RWPE1 (cell line): ENCODE measurements at places on chromosomes 2 and 18.

DNA sequence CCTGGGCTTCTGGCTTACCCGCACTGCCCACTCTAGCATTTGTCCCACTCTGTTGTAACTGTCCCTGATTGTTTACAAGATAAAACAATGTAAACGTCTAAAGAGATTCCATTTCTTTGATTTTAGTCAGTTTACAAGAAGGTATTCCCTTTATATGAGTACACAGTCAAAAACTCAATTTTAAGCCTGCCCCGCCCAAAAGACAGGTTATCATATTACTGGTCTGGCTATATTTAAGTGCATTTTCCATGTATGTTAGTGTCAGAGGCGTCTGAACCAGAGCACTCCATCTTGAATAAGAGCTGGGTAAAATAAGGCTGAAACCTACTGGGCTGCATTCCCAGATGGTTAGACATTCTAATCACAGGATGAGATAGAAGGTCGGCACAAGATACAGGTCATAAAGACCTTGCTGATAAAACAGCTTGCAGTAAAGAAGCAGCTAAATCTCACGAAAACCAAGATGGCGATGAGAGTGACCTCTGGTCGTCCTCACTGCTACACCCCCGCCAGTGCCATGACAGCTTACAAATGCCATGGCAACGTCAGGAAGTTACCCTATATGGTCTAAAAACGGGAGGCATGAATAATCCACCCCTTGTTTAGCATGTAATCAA lies 15.0 kb downstream of the GPR45 start:
- no peak for DNase-seq

- DNase-seq, result no peak
Measured at GRCh38 chr2:126627643-126628042, 28.3 kb upstream of the GYPC start.

GRCh38 chr2:212360068-212360460 lies 178.5 kb downstream of the ERBB4 start:
- DNase-seq, result no peak

DNA sequence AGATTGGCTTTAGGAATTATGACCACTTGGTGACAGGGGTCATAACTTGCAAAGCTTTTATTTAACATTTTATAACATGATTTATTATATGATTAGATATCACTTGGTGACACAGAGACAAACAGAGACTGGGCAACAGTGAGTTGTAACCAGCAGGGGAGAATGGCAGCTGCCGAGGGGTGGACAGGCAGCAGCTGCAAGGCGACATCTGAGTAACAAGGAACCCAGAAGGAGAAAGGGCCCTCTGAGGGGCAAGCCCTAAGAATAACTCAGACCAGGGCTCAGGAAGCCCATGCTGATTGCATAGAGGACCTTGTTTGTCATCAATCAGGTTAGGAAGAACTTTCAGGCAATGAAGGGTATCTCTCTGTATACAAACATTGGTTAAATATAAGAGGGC lies 339.9 kb upstream of the SOX11 start:
- DNase-seq, result no peak

DNA sequence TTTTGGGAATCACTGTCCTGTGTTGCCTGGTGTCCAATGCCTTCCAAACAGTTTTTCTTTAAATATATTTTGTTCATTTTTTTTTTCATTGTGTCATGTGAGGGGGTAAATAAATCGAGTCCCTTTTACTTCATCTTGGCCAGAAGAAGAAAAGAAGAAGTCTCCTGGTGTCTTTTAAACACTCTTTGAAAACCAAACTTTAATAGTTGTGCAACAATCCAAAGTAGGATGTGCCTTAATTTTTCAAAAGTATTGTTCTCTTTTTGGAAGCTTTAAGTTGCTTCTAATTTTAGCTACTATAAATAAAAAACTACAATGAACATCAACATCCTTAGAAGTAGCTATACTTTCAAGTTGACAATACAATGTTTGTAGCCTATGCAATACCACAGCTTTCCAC lies 154.9 kb downstream of the ATAD2B start:
- DNase-seq, result no peak

GRCh38 chr2:109257653-109258052 lies 128.6 kb downstream of the SH3RF3 start:
- no peak for DNase-seq

- DNase-seq, result peak; percentile 1
Measured at GRCh38 chr2:205051417-205051816, 506.1 kb downstream of the PARD3B start.

DNA sequence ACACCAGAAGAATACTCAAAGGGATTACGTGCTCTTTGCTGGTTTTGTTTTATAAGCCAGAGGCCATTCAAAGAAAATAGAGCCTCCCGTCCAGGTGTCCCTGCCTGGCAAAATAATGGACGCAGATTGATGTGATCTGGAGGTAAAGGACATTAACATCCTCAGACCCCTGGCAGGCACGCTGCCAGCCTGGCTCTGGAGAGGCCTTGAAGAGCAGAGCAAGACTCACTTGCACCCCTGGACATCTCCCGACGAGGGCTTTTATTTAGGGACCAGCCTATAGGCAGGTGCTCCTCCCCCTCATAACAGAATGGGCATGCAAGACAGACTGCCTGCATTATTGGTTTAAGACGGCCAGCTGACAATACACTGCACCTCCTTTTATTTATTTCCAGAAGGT lies 291.3 kb downstream of the BCL11A start:
- no peak for DNase-seq

DNA sequence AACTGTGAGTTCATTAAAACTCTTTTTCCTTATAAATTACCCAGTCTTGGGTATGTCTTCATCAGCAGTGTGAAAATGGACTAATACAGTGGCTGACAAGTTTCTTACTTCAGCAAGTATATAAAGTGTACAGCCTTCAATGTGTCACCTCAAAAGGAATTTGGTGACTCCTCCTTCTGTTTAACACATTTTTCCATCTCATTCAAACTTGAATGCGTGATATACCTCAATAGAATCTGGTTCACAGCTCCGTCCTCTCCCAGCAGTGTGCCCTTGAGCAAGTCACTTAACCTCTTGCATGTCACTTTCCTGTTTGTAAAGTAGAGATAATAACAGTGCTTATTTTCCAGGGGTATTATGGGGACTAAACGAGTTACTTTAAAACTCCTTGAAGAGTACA lies 159.6 kb downstream of the CCBE1 start:
- no peak for DNase-seq

GRCh38 chr2:57893786-57894185 lies 152.8 kb upstream of the VRK2 start:
- DNase-seq, result no peak

GRCh38 chr2:36301843-36302242 lies 53.7 kb upstream of the CRIM1 start:
- DNase-seq, result no peak

GRCh38 chr18:9571546-9571945 lies 42.8 kb downstream of the PPP4R1 start:
- no peak for DNase-seq

GRCh38 chr2:180405520-180405919 lies 398.4 kb upstream of the CWC22 start:
- DNase-seq, result no peak

GRCh38 chr18:2686349-2686968 lies 30.9 kb downstream of the SMCHD1 start:
- DNase-seq, result no peak

- no peak for DNase-seq
Measured at GRCh38 chr2:144854596-144854995, 334.7 kb upstream of the ZEB2 start.
